ENCODE measurements at places on chromosomes 6 and 20.

GRCh38 chr6:129141499-129141898 is 258.6 kb downstream of the LAMA2 start:
- DNase-seq: no peak

DNA sequence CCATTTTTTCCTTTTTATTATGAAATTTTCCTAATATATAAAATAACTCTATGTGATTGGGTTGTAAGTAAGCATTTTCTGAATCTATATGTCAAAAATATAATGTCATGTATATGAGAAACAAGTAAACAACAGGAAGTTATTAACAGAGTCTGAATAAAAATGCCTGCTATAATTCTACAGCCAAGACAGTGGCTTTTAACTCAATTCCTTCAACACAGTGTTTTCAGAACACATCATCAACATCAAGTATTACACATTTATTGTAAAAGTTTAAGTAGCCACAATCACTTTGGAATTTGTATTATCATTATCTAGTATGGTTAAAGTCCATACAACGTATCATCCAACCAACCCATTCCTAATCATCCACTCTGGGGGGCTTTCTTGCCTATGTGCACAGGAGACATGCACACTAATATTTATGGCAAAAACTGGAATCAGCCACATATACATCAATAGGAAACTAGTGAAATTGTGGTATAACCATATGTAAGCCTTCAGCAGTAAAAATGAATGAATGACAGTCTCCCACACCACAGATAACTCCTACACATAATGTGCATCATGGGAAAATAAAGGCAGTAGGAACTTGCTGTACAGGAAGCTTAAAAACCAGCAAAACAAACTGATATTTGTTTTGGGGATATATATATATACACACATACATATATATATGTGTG is 6.9 kb upstream of the HLA-A start:
- DNase-seq: no peak

GRCh38 chr6:2881423-2881822 is 21.7 kb downstream of the SERPINB9 start:
- DNase-seq: no peak

- no peak for DNase-seq
These were observed 158.3 kb downstream of the DOK5 start for GRCh38 chr20:54633374-54634355.

GRCh38 chr20:57269148-57269984 is 2.9 kb upstream of the BMP7 start:
- no peak for DNase-seq

DNA sequence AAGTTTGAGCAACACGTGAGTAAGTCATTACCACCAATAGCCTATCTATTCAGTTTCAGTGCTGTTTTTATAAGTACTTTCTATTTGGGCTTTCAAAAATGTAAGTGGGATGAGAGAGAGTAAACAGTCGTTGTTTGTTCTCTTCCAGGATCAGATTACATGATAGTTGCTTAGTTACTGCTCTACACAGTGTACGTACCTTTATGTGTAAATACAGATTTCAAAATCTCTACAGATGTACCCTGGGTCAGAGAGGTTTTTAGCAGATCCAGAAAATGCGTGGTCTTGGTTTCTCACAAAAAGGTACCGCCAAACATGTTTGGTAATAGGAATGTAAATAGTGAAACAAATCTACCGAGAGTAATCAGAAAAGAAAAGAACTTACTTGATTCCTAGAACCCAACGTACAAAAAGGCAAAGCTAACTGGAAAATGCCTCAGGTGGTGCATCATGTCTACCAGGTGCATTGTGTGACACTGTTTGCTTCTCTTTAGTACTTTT is 421.1 kb downstream of the BCKDHB start:
- no peak for DNase-seq

- peak; percentile 11 for DNase-seq
These were observed 32.3 kb downstream of the CNKSR3 start for GRCh38 chr6:154478021-154478700.

- DNase-seq: no peak
These were observed 32.7 kb downstream of the TRDN start for GRCh38 chr6:123604067-123604466.

DNA sequence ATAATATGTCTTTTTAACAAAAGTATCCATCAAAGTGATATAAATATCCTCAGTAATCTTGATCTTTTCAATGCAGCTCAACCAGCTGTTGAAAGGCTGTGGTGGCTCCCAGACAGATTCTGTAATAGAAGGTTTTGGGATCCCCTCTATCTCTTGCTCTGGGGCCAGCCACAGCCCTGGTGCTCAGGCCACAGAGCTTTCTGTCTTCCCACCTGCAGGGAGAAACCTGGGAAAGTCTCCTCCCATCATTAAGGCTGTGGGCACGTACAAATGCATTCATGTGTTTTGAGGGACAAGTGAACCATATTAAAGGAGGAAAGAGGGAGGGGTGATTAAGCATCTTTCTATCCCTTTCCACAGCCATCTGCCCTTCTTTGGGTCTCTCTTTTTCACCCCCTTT is 183.1 kb downstream of the PRDM13 start:
- DNase-seq: no peak

DNA sequence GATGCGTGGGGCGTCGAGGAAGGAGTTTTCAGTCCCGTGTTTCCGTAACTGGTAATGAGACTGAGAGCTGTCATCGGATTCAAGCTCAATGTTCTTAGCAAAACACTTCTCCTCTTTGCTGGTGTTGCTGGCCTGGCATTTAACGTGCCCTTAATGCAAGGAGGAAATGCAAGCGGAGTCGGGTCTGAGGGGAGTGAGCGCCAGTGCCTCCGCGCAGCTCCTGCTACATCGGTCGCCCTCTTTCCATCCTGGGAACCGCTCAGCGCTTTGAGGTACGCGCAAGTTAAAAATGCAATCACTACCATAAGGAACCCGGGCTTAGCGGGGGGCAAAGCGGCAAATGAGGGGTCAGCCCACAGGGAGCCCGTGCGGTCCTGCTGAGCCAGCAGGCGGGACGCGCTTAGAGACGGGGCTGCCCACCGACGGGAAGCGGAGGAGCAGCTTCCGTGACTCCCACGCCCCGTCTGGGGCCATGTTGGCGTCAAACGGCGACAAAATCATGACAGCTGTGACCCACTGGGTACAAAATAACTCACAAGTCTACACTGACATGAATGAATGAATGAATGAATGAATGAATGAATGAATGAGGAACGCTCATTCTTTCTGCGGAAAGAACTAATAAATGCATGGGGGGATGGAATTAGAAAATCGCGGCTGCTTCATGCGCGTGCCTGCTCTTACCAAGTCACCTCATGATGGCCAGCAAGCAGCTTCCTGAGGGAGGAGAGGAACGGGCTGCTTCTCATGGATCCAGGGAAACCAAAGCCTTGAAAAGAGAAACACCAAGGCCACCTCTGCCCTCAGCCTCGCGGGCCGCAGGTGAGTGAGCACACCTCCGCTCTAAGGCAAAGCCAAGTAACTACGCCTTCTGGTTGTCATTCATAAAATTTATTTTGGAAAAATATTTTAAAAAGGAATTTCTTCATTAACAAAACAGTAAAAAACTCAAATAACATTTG is 9.3 kb downstream of the DLL1 start:
- DNase-seq: no peak

- no peak for DNase-seq
These were observed 40.1 kb downstream of the PHACTR3 start for GRCh38 chr20:59644371-59644939.

DNA sequence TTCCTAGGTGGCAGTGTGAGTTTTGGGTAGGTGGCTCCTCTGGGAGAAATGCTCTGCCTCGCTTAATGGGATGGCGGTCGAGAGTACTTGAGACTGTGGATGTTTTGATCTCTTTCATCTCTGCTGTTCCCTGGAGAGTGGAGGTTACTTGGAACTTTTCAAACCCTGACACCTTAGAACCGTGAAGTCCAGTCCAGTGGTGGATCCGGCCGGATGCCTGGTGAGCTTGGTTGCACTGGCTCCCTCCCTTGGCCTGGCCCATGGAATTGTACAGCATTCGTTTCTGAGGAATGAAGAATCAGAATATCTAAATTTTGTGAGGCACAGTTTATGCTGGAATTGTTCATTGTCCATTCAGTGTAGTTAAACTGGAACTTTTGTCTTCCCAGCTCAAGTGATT is 51.0 kb downstream of the CSE1L start:
- no peak for DNase-seq

DNA sequence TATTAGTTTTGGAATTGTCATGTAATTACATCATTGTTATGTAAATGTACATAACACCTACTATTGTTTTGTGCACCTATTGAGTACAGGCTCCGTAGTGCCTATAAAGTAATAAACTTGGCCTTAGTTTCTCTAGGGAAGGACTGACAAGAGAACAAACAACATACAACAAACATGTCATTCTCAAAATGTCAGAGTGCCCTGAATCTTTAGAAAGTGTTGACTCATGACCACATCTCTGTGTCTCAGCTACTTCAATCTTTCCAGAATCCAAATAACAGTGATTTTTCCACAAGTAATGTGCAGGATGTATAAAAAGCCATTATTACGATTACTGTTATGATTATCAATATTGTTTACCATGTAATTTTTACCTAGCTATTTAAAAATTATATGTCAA is 17.2 kb downstream of the LAMP5 start:
- no peak for DNase-seq

GRCh38 chr6:159640322-159640721 is 52.7 kb downstream of the SOD2 start:
- no peak for DNase-seq

- no peak for DNase-seq
These were observed 6.4 kb downstream of the AARS2 start for GRCh38 chr6:44306710-44307109.

DNA sequence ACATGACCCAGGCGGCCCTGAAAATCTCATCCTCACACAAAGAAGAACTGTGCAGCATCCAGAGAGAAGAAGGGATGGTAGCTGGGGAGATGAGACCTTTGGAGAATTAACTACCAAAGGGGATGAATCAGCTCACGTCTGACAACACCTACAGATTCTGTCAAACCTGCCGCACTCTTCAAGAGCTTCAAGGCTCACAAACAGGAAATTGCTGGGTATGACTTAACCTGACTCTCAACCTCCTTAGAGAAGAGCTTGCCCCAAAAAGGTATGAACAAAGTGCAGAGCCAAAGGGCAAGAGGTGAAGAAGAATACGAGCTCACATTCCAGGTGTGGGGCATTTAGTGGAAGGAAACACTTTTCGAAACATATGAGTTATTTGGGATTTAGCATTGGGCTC is 139.8 kb downstream of the BACH2 start:
- no peak for DNase-seq

DNA sequence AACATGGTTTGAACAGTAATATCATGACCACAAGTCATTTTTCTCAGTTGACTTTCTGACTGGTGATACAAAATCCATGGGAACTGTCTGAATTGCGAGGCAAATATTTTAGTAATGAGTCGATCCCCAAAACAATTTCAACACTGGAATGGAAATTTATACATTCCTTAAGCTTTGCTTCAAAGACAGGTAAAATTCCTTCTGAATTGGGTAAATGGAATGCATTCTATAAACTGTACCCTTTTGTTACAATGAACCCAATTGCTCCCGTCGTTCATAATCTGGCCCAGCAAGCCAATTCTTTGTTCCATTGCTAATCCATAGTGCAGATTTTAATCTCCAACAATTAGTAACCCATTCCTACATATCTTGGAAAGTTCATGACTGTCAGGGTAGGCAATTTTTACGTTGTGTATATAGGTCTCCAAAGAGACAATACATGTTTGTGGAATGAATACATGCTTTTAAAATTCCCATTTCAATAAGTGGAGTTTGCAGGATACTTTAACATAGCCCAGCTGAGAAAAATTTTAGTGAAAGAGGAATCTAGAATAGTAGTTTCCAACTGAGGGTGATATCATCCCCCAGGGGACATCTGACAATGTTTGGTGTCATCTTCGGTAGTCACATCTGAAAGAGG is 32.7 kb downstream of the CYP24A1 start:
- DNase-seq: no peak

GRCh38 chr20:39291301-39291700 is 329.2 kb downstream of the DHX35 start:
- DNase-seq: no peak

DNA sequence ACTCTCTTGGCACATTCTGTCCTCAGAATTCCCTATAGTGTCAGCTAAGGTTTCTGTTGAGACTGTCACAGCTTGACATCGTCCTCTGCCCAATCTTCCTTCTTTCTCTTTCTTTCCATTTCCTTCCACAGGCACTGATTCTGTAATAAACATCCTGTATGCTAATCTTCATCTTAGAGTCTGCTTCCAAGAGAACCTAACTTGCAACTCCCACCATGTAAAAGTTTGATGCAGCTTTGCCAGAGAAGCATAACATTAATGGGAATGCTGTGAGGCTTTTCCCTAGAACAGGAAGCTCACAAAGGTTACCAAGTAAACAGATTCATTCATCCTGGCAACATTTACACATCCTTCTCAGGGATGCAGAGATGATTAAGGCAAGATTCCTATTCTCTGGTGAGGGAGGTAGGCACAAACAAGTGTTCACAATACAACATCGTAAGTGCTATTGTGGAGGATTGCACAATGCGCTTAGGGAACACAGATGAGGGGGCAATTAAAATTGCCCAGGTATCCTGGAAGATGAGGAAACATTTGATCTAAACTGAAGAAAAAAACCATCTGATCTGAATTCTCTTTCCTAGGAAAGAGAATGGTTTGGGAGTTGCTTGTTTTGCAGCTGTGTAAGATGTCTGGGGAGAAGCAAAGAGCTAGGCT is 74.7 kb downstream of the GRM1 start:
- no peak for DNase-seq

- DNase-seq: no peak
These were observed 42.0 kb downstream of the RNF217 start for GRCh38 chr6:125004198-125004597.

DNA sequence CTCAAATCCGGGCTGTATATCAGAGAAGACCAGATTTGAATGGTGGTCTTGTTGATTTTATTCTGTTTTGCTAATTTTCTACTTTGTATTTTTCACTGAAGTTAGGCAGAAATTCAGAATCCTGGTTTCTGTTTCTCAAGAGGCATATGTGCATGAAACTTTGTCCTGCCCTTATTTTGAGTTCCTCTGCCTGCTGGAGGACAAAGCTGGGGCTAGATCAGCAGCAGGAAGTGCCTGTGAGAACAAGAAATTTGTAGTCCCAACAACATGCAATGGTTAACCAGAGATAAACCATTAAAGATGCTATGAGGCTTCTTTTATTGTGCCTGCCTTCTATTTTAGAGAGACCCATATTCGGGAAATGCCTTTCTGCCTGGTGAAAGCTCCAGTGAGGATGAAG is 37.1 kb downstream of the BEND6 start:
- DNase-seq: no peak

DNA sequence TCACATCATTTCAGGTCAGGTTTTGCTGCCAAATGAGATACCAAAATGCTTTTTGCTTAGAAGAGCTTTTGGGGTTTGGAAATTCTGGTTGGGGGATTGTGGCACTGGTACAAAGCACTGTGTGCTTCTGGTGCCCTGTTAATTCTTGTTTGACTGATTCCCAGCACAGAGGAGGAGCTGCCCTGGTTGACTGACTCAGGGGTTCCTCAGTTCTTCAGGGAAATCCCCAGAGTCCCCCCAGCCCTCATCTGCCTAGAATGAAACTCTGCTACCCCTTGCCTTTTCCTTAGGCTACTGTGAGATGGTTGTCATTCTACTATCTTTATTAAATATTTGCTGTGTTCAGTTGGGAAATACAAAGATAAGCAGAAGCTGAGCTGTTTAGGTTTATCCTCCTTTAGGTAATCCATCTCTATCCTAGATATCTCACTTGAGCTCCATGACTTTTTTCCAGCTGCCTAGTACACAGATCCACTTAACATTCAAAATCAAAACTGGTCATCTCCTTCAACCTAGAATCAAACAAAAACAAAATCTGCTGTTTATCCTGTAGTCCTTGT is 24.9 kb upstream of the TSPYL1 start:
- no peak for DNase-seq

Data from CD14-positive monocyte (primary cell).